T-helper 17 cell (primary cell): ENCODE measurements at places on chromosomes 2 and 18.

GRCh38 chr2:28607730-28608499 lies 112.1 kb downstream of the PLB1 start:
- no peaks in the 10 kb centered on the region for H3K27me3 ChIP-seq
- H3K36me3 ChIP-seq, result peaks cover 2% of the 10 kb centered on the region
- no peak for DNase-seq

DNA sequence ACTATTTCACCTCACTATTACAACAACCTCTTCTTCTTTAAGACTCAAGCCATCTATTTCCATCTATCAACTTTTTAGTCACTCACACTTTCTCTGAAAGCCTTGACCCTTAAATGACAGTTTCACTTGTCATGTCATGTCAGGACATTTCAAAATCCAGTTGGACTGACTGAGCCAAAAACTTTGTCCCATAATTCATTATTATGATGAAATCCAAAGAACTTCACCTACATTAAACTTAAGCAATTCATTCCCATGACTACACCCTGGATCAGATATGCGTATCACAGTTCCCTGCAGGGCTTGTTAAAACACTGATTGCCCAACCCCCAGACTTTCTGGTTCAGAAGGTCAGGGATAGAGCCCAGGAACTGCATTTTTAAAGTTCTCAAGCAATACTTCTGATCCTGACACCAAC lies 26.5 kb downstream of the LDAH start:
- H3K4me1 ChIP-seq, result peaks cover 22% of the 10 kb centered on the region
- peaks cover 16% of the 10 kb centered on the region for H3K36me3 ChIP-seq
- no peak overlapping the region for H3K4me3 ChIP-seq
- no peaks in the 10 kb centered on the region for H3K27me3 ChIP-seq
- H3K27ac ChIP-seq, result no peak overlapping the region

DNA sequence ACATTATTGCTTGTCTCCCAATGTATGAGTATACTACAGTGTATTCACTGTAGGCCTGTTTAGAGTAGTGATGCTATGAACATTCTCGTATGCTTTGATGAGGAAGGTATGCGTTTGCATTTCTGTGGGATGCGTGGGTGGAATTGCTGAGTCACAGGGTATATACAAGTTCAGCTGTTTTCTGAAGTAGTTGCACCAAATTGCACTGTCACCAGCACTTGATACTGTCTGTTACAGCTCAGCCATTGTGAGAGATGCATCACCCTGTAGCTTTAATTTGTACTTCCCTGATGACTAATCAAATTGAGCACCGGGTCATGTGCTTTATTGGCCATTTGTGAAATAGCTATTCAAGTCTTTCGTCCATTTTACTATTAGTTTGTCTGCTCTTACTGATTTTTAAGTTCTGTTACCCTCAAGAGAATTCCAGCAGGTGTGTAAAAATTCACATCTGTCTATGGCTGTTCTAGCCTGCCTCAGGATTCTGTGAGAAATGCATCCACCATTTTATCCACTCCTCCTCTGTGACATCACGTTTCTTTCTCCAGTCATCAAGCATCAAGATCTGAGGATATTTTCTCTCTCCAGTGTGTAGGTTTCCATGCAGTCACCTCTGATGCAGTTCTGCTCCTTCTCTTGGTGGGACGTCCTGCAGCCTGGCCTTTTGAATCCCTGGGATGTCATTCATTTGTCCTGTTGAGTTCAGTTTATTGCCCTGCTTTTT lies 72.5 kb downstream of the DGKD start:
- DNase-seq, result no peak
- no peaks in the 10 kb centered on the region for H3K27me3 ChIP-seq
- H3K4me1 ChIP-seq, result peaks cover 77% of the 10 kb centered on the region
- peak overlapping the region; percentile 97 for H3K27ac ChIP-seq
- H3K36me3 ChIP-seq, result peaks cover 9% of the 10 kb centered on the region
- H3K4me3 ChIP-seq, result peak overlapping the region; percentile 58

DNA sequence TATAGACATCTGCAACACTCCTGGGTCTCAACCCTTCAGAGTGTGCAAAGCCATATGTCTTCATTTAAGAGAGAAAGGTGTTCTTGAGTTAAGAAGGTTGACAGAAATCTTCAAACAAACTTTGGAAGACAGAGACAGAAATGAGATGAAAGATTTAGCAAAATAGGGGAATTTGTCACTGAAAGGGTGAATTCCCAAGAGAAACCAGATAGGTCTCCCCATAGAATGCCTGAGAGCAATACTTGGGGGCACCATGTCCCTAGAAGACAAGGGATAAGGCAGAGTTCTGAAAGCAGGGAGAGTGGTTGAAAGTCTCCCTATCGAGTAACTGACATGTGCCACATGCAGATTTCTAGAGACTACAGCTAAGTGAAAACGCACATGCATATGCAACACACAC lies 50.0 kb downstream of the AP1S3 start:
- peaks cover 9% of the 10 kb centered on the region for H3K4me1 ChIP-seq
- H3K4me3 ChIP-seq, result no peak overlapping the region
- H3K27ac ChIP-seq, result no peak overlapping the region
- peaks cover 7% of the 10 kb centered on the region for H3K36me3 ChIP-seq

DNA sequence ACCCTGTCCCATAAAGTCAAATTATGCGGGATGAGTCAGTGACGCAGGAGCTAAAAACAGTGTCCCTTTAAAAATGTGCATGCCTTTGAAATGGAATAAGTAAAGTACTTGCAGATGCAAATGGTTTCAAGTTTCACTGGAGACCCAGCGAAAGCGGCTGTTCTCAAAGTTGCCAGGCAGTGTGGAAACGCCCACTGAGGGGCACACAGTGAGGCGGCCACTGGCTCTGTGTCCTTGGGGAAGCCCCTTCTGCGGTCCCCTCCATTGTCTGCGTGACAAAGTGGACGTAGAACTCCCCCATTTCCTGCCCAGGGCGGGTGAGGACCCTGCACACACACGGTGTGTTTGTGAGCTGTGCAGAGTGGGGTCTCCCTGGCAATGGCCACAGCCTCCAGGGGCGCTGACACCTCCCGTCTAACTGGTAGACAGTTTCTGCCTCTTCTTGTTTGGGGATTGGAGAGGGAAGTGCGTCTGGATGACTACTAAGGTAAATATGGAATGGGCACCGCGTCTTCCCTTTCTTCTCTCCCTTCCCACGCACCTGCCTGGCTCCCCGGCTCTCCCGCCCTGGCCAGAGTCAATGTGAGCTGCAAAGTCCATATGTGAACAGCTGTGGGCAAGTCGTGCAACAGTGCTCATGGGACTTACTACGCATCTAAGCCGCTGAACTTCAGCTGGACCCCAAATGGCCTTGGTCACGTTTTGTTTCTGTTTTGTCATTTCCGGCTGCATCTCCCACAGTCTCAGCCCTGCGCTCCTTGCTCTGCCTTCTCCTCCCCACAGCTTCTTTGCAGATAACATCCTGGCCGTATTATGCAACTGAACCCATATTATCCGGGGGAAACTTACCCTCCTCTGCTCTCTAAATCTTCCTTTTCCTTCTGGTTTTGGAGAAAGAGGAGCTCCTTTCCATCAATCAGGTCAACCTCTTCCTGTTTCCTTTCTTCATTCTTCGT lies 33.7 kb upstream of the ZNF516 start:
- H3K27me3 ChIP-seq, result peaks cover 48% of the 10 kb centered on the region
- no peak for DNase-seq
- no peak overlapping the region for H3K27ac ChIP-seq
- peak overlapping the region; percentile 86 for H3K4me3 ChIP-seq
- H3K4me1 ChIP-seq, result peaks cover 10% of the 10 kb centered on the region

DNA sequence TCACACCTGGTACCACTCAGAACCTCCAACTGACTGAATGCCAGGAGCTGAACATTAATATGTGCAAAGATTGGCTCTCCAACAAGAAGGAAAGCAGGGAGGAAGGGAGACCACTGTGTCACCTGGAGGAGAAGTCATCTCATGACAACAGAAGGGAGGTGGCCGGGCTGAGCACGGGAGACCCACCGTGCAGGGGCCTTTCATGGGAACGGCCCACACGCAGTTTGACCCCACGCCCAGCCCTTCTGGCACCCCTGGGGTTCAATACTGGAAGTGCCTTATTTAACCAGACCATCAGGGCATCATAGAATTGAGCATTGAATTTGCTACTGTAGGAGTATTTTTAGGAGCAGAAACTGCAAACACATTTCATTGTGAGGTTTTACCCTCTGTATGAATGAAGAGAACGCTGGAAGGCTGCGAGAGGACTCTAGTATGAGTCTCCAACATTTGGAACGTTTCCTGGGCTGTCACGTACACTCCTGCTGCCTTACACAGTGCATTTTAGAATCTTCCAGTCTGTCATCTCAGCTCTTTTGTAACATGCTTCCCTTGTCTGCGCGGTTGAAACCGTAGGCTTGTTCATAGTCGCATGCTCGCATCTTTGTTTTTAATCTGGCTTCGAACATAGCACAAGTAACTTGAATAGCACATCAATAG lies 132.1 kb downstream of the NFATC1 start:
- H3K4me3 ChIP-seq, result no peak overlapping the region
- H3K4me1 ChIP-seq, result peaks cover 26% of the 10 kb centered on the region
- H3K27me3 ChIP-seq, result no peaks in the 10 kb centered on the region
- no peak overlapping the region for H3K27ac ChIP-seq
- no peak for DNase-seq

DNA sequence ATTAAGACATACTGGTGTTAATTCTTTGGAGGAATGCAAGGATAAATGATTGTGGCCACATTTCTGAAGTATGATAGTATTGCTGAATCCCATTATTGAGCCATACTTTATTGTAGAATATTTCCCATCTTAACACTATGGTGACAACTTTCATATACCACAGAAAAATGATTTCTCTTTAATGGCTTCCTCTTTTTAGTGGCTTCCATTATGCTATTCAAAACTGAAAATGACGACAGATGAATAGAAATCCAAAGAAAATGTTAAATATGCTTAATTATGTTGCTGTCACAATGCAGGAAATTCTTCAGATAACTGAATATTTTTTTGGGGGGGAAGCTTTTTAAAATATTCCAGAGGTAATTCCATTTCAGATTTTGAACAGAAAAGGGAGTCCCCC lies 88.9 kb upstream of the TMEM200C start:
- no peak overlapping the region for H3K27ac ChIP-seq
- no peaks in the 10 kb centered on the region for H3K36me3 ChIP-seq
- H3K4me1 ChIP-seq, result no peaks in the 10 kb centered on the region

GRCh38 chr18:13051159-13051558 lies 60.0 kb downstream of the CEP192 start:
- peaks cover 13% of the 10 kb centered on the region for H3K4me1 ChIP-seq
- no peaks in the 10 kb centered on the region for H3K27me3 ChIP-seq
- no peak overlapping the region for H3K4me3 ChIP-seq
- DNase-seq, result no peak
- H3K36me3 ChIP-seq, result peaks cover 21% of the 10 kb centered on the region

DNA sequence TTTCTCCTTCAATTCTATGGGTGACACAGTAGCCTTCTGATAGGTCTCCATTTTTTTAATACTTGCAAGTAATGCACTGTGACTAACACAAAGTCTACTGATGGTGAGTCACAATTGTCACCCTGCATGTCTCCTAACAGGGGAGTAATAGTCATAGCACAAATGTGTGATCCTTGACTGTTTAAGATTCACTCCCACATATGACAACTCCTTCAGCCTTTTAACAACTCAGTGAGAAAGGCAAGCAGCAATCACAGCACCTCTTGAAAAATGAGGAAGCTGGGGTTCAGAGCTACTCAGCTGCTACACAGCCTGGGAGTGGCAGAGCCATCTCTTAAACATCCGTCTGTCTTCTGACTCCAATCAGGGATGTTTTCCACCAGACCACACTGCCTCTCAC lies 63.8 kb downstream of the EHD3 start:
- peaks cover 5% of the 10 kb centered on the region for H3K4me1 ChIP-seq
- H3K27me3 ChIP-seq, result peaks cover 23% of the 10 kb centered on the region
- DNase-seq, result no peak
- H3K27ac ChIP-seq, result no peak overlapping the region
- H3K36me3 ChIP-seq, result no peaks in the 10 kb centered on the region
- H3K4me3 ChIP-seq, result no peak overlapping the region

GRCh38 chr2:144567745-144568144 lies 47.8 kb upstream of the ZEB2 start:
- peaks cover 11% of the 10 kb centered on the region for H3K27me3 ChIP-seq
- H3K4me1 ChIP-seq, result peaks cover 3% of the 10 kb centered on the region
- DNase-seq, result no peak
- no peak overlapping the region for H3K4me3 ChIP-seq
- H3K36me3 ChIP-seq, result no peaks in the 10 kb centered on the region

GRCh38 chr2:195570329-195570728 lies 86.7 kb upstream of the SLC39A10 start:
- H3K4me1 ChIP-seq, result peaks cover 2% of the 10 kb centered on the region
- H3K36me3 ChIP-seq, result peaks cover 2% of the 10 kb centered on the region
- peak overlapping the region; percentile 16 for H3K27ac ChIP-seq
- H3K27me3 ChIP-seq, result no peaks in the 10 kb centered on the region
- DNase-seq, result no peak

- no peaks in the 10 kb centered on the region for H3K4me1 ChIP-seq
- H3K27me3 ChIP-seq, result no peaks in the 10 kb centered on the region
- no peak overlapping the region for H3K4me3 ChIP-seq
- no peak overlapping the region for H3K27ac ChIP-seq
- DNase-seq, result no peak
- no peaks in the 10 kb centered on the region for H3K36me3 ChIP-seq
Measured at GRCh38 chr18:58234359-58234741, 190.3 kb downstream of the NEDD4L start.

DNA sequence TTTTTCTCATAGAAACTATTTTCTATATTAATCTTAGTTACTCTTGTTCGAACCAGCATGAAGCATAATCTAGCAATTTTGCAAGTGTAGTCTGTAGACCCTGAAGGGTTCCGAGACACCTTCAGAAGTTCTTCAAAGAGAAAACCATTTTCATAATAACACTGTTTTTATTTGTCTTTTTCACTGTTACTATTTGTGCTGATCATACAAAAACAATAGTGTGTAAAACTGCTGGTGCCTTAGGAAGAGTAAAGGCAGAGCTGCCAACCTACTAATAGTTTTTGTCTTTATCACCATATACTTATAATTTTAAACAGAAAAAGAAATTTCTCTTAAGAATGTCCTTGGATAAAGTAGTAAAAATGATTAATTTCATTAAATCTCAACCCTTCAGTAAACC lies 218.9 kb downstream of the ZNF385B start:
- H3K4me1 ChIP-seq, result no peaks in the 10 kb centered on the region
- H3K27me3 ChIP-seq, result peaks cover 4% of the 10 kb centered on the region
- no peak for DNase-seq
- H3K4me3 ChIP-seq, result no peak overlapping the region
- H3K36me3 ChIP-seq, result no peaks in the 10 kb centered on the region
- no peak overlapping the region for H3K27ac ChIP-seq

- no peaks in the 10 kb centered on the region for H3K36me3 ChIP-seq
- H3K27me3 ChIP-seq, result no peaks in the 10 kb centered on the region
- no peaks in the 10 kb centered on the region for H3K4me1 ChIP-seq
- H3K4me3 ChIP-seq, result no peak overlapping the region
Measured at GRCh38 chr2:141467331-141467730, 663.5 kb downstream of the LRP1B start.

DNA sequence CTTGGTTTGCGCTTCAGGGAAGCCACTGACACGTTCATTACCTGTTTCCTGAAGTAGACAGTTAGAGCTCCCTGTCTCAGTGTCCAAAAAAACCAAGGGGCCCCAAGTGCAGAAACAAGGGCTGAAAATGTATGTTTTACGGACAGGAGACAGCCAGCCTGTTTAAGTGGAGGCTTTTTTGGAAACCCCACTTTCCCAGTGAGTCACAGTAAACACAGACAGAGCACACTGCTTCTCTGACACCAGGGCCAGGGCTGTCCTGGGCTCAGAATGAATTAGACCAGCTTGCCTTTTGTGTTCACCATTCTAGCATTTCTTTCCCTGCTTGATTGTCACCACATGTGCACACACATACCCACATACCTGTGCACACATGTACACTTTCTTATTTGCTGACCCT lies 128.6 kb downstream of the SH3RF3 start:
- peaks cover 35% of the 10 kb centered on the region for H3K27me3 ChIP-seq
- DNase-seq, result no peak
- H3K4me3 ChIP-seq, result no peak overlapping the region
- H3K36me3 ChIP-seq, result no peaks in the 10 kb centered on the region
- peaks cover 5% of the 10 kb centered on the region for H3K4me1 ChIP-seq
- H3K27ac ChIP-seq, result no peak overlapping the region
